H7 (cell line): ENCODE measurements at places on chromosomes 3 and 15.

- DNase-seq: no peak
Measured at GRCh38 chr15:39657181-39657580, 76.3 kb downstream of the THBS1 start.

GRCh38 chr15:66505818-66506217, 692 bp downstream of the ZWILCH start:
- no peak for DNase-seq

- peak; percentile 61 for DNase-seq
Measured at GRCh38 chr3:192772240-192772894, 45.0 kb upstream of the FGF12 start.

DNA sequence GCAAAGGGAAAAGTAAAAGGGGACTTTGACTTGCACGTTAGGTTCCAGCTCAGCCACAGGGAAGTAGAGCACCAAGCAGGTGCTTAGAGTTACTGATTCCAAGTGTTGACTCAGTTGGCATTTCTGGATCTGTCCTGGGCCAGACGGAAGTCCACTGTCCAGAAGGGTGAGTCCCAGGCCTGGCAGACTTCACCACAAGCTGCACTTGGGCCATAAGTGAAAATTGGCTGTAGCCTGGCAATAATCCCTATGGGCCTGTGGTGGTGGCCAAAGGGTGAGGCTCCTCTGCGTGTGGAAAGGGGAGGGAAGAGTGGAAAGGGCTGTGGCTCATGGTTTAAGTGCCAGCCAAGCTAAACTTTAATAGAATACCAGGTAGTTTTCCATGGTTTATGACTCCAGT, 121.5 kb downstream of the DTWD1 start:
- no peak for DNase-seq

DNA sequence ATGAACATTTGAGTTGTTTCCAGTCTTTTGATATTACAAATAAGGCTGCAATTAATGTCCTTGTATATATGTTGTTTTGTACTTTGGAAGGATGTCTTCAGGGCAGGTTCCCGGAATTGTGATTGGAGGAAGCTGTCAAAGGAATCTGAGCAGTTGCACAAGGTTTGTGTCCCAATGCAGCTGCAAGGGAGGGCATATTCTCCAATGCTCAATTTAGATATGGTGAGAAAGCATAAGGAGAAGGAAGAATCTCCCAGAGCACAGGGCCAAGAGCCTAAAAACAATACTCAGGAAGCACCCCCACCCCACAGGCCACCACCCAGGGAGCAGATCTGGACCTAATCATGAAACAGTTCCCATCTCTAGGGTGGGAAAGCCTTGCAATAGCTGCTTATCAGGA, 228.0 kb upstream of the LRRFIP2 start:
- no peak for DNase-seq

DNA sequence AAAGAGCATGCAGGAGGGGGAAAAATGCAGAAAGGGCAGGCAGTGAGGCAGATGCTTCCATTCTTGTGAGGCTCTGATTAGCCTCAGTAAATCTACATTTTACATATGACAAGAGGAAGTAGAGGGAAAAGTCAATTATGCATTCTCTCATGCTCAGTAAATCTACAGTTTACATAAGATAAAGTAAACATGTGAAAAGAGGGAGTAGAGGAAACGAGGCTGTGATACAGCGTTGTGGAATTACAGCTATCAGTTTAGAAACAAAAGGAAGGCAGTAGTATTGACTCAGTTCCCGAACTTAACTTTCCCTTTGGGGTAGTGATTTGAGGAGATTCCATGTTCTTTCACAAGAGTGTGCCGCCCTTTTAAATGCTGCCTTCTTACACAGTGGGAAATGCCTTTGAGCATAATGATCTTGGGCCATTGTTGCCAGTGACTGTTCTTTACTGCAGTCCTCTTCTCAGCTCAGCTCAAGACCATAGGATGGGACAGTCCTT, 39.3 kb downstream of the OSTN start:
- DNase-seq: no peak

GRCh38 chr3:173622166-173622565, 224.6 kb downstream of the NLGN1 start:
- no peak for DNase-seq

DNA sequence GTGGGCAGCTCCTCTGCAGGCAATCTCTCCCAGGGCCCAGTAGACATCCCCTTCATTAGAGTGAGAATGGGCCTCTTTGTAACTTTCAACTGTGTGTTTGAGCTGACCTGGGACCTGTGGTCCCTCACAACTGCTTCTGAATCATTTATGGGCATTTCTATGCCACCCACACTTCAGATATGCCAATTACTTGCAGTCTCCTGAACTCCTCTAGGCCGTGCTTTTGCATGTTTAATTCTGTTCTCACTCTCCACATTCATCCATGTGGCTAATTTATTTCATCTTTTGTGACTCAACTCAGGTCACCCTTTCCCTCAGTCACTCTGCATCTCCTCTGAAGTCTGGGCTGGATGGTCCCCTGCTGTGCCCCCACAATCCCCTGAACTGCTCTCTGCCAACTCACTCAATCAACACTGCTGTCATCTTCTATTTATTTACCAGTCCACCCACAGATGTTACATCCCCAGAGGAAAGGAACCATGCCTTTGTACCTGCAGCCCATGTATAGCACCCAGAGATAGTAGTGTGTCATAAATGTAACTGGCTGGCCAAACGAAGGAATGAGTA, 364.7 kb downstream of the EPHB1 start:
- no peak for DNase-seq

DNA sequence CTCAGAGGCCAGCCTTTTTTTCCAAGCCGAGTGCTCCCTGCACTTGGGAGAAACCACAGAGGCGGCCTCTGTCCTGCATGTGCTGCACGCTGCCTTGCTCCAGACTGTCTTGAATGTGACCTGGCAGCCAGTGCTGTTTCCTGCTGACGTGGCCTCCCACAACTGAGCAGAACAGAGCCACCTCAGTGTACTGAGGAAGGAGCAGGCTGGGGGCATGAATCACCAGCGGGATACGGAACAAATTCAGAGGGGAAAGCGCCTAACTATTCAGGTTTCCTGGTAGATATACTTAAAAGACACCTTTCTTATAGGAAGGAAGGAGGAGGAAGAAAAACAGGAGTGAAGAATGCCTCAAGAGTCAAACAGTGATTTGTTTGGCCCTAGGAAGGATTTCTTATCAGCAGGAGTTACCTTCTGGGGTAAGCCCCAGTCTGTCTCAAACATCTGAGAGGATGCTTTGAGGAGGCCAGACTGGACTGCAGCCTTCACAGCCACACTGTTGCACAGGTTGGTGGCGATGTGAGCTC, 114.0 kb downstream of the FNDC3B start:
- no peak for DNase-seq

- no peak for DNase-seq
Measured at GRCh38 chr3:30640851-30641250, 34.5 kb downstream of the TGFBR2 start.

DNA sequence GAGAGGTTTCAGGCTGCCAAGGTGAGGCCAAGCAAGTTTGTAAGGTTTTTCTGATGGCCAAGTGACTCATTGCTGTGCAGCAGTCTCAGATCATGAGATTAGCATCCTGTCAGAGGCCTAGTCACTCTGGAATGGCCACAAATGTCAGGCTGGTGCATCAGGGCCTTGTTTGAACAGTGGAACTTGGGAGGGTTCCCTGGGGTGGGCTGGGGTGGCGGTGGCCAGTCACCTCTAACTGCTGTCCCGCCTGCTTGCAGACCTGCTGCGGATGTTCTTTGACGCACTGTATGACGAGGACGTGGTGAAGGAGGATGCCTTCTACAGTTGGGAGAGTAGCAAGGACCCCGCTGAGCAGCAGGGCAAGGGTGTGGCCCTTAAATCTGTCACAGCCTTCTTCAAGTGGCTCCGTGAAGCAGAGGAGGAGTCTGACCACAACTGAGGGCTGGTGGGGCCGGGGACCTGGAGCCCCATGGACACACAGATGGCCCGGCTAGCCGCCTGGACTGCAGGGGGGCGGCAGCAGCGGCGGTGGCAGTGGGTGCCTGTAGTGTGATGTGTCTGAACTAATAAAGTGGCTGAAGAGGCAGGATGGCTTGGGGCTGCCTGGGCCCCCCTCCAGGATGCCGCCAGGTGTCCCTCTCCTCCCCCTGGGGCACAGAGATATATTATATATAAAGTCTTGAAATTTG, 2.8 kb upstream of the FAM131A start:
- no peak for DNase-seq

DNA sequence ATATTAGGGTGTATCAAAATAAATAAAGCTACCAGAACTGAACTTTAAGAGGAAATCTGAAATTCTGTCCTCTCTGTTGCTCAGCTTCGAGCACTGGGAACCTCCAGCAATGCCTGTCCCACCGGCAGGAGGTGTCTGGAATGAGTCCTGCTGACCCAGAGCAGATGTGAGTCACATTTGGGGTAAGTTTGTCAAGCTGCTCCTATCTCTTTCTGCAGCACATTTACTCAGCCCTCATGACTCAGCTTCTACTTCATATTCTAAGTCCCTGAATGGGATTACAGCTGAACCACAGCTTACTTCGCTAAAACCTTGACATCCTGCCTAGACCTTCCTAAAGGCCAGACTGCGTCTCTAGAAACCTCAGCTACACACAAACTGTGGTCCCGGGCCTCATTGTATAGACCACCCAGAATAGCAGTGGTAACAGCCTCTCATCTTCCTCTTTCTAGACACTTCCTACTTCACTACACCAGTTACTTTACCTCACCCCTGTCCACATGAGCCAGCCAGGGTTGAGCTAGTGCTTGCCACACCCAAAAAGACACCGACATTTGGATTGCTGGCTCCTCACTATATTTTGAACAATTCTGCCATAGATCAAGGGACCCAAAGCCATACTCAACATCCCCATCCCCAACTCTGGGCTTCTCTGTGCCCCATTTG, 109.6 kb upstream of the TMCO5A start:
- DNase-seq: no peak

- peak; percentile 65 for DNase-seq
Measured at GRCh38 chr3:159322322-159322939, 520.6 kb downstream of the MFSD1 start.

GRCh38 chr3:132556508-132557159, 40.4 kb upstream of the ACKR4 start:
- peak; percentile 22 for DNase-seq

- DNase-seq: no peak
Measured at GRCh38 chr15:73884159-73884558, 10.8 kb downstream of the TBC1D21 start.

- no peak for DNase-seq
Measured at GRCh38 chr3:42377681-42378080, 32.7 kb downstream of the LYZL4 start.

DNA sequence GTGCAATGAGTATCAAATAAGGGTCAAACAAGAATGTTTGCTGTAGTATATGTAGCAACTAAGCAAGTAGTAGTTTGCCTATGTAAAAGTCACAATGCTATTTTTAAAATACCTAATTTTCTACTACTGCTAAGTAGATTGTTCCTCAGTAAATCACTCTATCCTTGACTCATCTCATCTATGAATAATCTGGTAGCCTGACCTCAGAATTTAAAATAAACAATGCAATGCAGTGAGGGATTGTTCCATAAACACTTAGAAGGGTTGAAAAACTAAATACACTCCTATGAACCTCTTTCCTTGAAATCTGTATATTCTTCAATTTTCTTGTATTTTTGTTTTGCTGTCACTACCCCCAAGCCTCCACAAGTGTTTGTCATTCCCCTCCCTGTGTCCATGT, 253.3 kb downstream of the TBC1D5 start:
- no peak for DNase-seq

GRCh38 chr3:173976281-173976680, 578.7 kb downstream of the NLGN1 start:
- no peak for DNase-seq

DNA sequence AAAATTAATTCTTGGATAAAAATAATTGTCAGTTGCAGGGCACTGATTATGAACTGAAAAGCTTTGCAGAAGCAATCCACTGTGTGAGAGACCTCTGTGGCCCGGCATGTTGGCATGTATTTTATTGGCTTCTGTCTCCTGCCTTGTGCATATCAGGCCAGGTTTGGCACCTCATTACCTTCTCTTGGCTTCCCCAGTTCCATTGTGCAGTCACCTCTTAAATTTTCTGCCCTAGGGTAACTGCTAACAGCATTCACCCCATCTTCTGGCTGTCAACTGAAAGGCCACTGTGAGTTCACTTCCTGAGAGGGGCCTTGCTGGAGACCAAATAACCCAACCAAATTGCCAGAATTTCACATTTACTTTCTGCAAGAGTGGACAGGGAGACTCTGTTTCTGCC, 92.7 kb upstream of the RARB start:
- DNase-seq: no peak

DNA sequence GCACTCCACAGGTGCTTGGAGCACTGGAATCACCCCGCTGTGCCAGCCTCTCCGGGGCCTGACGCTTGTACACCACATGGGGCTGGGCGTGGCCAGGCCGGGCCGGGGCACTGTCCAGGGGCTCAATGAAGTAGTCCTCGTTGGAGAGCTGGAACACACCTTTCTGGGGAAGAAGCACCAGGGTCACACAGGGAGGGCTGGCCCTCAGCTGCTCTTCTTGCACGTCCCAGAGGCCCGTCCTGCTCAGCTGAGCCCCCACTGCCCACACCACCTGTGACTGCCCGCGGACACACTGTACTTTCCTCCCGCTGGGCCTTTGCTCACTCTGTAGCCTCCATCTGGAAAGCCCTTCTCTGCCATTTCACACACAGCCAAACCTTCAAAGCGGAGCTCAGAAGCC, 13.3 kb downstream of the ADAMTS7 start:
- DNase-seq: no peak

DNA sequence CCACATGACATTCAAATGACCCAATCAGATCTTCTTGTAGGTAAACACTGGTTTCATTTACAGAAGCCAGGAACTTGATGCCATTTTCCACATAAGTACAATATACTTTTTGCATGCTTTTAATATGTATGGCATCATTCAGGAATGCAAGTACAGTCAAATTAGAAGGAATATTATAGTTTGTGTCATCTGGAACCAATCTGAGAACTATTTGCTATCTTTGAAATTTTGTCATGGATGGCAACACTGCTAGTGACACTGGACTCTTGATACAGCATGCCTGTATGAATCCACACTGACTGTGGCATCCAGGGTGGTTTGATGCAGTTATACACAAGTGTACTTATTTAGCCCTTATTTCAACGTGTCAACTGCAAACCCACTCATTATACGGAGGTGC, 141.6 kb downstream of the EBLN2 start:
- DNase-seq: no peak

- DNase-seq: no peak
Measured at GRCh38 chr3:61733876-61734275, 172.5 kb downstream of the PTPRG start.

- no peak for DNase-seq
Measured at GRCh38 chr3:155097009-155097349, 16.9 kb downstream of the MME start.

- DNase-seq: no peak
Measured at GRCh38 chr15:42306681-42307080, 33.4 kb upstream of the TMEM87A start.

GRCh38 chr15:58762731-58763130, 8.4 kb upstream of the MINDY2 start:
- DNase-seq: no peak

- DNase-seq: no peak
Measured at GRCh38 chr15:45637552-45638033, 2.8 kb downstream of the SQOR start.

GRCh38 chr3:8724108-8724752, 9.4 kb upstream of the CAV3 start:
- no peak for DNase-seq
